ENCODE measurements at places on chromosomes 3 and 15. TPM values are rescaled to one million over a fixed set of nuclear protein-coding genes. Genes with fewer than 3 reads are reported as not detected.

The ROPN1 gene
- not detected for total RNA-seq

The GPR149 gene
- not detected for total RNA-seq

The TLR9 gene
- not detected for total RNA-seq

The DCBLD2 gene
- total RNA-seq, result 271 TPM

The FGF12 gene
- total RNA-seq, result 0.37 TPM

The HTR3E gene
- not detected for total RNA-seq

The SEMA3G gene
- total RNA-seq, result 0.07 TPM

The CHRNA3 gene
- 0.35 TPM for total RNA-seq

The CCDC54 gene
- total RNA-seq, result not detected

The PRSS50 gene
- total RNA-seq, result not detected

The HTR3C gene
- total RNA-seq, result not detected

The NR2E3 gene
- total RNA-seq, result 0.15 TPM

The PLIN1 gene
- total RNA-seq, result 0.07 TPM

The STRA6 gene
- total RNA-seq, result 68.8 TPM

The GHRL gene
- total RNA-seq, result not detected

The RGMA gene
- 0.15 TPM for total RNA-seq

The GHSR gene
- total RNA-seq, result not detected

The ADCY5 gene
- total RNA-seq, result 0.50 TPM

The XYLB gene
- total RNA-seq, result 3.7 TPM

The LIPH gene
- 7.4 TPM for total RNA-seq

The PAQR5 gene
- 110 TPM for total RNA-seq

The GXYLT2 gene
- total RNA-seq, result 1.5 TPM

The MCF2L2 gene
- not detected for total RNA-seq

The IP6K1 gene
- total RNA-seq, result 22.8 TPM

The CAND2 gene
- total RNA-seq, result 0.40 TPM

The CYP8B1 gene
- not detected for total RNA-seq

The ZMYND10 gene
- total RNA-seq, result 1.1 TPM

The SYNPR gene
- not detected for total RNA-seq
